ENCODE measurements at places on chromosomes 5 and 9. TPM values are rescaled to one million over a fixed set of nuclear protein-coding genes. Genes with fewer than 3 reads are reported as not detected.

BNIP1 gene
- total RNA-seq = 10.1 TPM

JMY gene
- total RNA-seq = 38.4 TPM

LRRC70 gene
- 3.2 TPM for total RNA-seq

MSX2 gene
- total RNA-seq = not detected

CEL gene
- 0.49 TPM for total RNA-seq

NTRK2 gene
- total RNA-seq = 151 TPM

CCNO gene
- not detected for total RNA-seq

KLF4 gene
- total RNA-seq = 3.2 TPM

SPACA9 gene
- 2.5 TPM for total RNA-seq

FOXI1 gene
- not detected for total RNA-seq

ST8SIA4 gene
- total RNA-seq = 38.8 TPM

SPATA31D4 gene
- not detected for total RNA-seq

CNTNAP3B gene
- 17.7 TPM for total RNA-seq

TMEFF1 gene
- 38.4 TPM for total RNA-seq

OGN gene
- 22.9 TPM for total RNA-seq

SPINK4 gene
- not detected for total RNA-seq

C9orf50 gene
- total RNA-seq = not detected

CHSY3 gene
- 14.8 TPM for total RNA-seq

BTNL3 gene
- not detected for total RNA-seq

THBS4 gene
- total RNA-seq = 1.2 TPM

PCDHGA5 gene
- total RNA-seq = 11.3 TPM

GZMA gene
- not detected for total RNA-seq
